ENCODE measurements at places on chromosomes 2 and 18. TPM values are rescaled to one million over a fixed set of nuclear protein-coding genes. Genes with fewer than 3 reads are reported as not detected.

DNA sequence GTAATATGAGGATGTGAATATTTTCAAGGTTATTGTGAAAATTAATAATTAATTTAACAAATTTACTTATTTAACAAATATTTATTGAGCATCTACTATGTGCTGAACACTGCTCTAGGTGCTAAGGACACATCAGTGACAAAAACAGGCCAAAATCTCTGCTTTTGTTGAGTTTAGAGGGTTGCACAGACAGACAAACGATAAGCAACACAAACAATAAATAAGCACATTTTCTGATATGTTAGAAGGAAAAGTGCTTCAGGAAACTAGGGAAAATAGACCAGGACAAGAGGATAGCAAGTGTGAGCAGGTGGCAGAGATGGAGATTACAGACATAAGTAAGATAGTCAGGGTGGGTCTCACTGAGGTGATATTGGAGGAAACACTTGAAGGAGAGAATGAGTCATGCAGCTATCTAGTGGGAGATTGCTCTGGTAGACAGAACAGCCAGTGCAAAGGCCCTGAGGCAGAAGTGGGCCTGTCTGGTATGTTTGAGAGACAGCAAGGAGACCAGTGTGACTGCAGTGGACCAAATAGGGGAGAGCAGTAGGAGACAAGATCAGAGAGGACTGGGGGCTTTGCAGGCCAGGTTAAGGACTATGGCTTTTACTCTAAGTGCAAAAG is 38.3 kb downstream of the SFXN5 start:
- H3K27me3 ChIP-seq = no peaks in the 10 kb centered on the region
- H3K27ac ChIP-seq = no peak overlapping the region
- no peaks in the 10 kb centered on the region for H3K36me3 ChIP-seq
- no peak for DNase-seq
- no peak overlapping the region for H3K4me3 ChIP-seq
- peaks cover 19% of the 10 kb centered on the region for H3K4me1 ChIP-seq

GRCh38 chr18:13622751-13623150 is 103.6 kb downstream of the FAM210A start:
- no peaks in the 10 kb centered on the region for H3K27me3 ChIP-seq
- no peaks in the 10 kb centered on the region for H3K4me1 ChIP-seq
- H3K27ac ChIP-seq = no peak overlapping the region
- no peak for DNase-seq

- no peak overlapping the region for H3K27ac ChIP-seq
- H3K36me3 ChIP-seq = peaks cover 2% of the 10 kb centered on the region
- no peak for DNase-seq
- no peaks in the 10 kb centered on the region for H3K27me3 ChIP-seq
These were observed 79.7 kb downstream of the STRN start for GRCh38 chr2:36886664-36887063.

GRCh38 chr2:39688181-39688580 is 22.5 kb downstream of the TMEM178A start:
- DNase-seq = no peak
- H3K4me1 ChIP-seq = peaks cover 17% of the 10 kb centered on the region
- H3K4me3 ChIP-seq = no peak overlapping the region
- no peak overlapping the region for H3K27ac ChIP-seq
- H3K27me3 ChIP-seq = no peaks in the 10 kb centered on the region
- peaks cover 9% of the 10 kb centered on the region for H3K36me3 ChIP-seq

CAPN14 gene
- total RNA-seq = 0.11 TPM

- no peaks in the 10 kb centered on the region for H3K4me1 ChIP-seq
- H3K36me3 ChIP-seq = no peaks in the 10 kb centered on the region
- no peak overlapping the region for H3K27ac ChIP-seq
- no peak overlapping the region for H3K4me3 ChIP-seq
These were observed 38.5 kb downstream of the TSHZ1 start for GRCh38 chr18:75249175-75249518.

DNA sequence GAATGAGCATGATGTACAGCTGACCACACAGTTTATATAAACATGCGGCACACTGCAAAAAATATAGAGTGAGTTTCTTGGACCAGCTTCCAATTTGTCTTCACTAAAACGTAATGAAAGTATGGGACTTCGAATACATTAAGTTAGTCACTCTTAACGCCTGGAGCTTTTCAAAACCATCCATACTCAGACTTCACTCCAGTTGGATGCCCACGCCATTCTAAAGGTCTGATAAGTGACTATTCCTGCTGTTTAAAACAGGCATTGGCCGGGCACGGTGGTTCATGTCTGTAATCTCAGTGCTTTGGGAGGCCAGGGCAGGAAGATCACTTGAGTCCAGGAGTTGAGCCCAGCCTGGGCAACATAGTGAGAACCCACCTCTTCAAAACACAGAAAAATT is 84.6 kb downstream of the MYL12B start:
- DNase-seq = no peak
- no peak overlapping the region for H3K4me3 ChIP-seq
- no peak overlapping the region for H3K27ac ChIP-seq
- H3K27me3 ChIP-seq = no peaks in the 10 kb centered on the region
- H3K4me1 ChIP-seq = peaks cover 20% of the 10 kb centered on the region
- H3K36me3 ChIP-seq = peaks cover 7% of the 10 kb centered on the region

Measured in WTC11 (cell line).